ENCODE measurements at places on chromosomes 2 and 18. TPM values are rescaled to one million over a fixed set of nuclear protein-coding genes. Genes with fewer than 3 reads are reported as not detected.

The DSG1 gene
- total RNA-seq: not detected

The MEMO1 gene
- total RNA-seq: 66.3 TPM

DNA sequence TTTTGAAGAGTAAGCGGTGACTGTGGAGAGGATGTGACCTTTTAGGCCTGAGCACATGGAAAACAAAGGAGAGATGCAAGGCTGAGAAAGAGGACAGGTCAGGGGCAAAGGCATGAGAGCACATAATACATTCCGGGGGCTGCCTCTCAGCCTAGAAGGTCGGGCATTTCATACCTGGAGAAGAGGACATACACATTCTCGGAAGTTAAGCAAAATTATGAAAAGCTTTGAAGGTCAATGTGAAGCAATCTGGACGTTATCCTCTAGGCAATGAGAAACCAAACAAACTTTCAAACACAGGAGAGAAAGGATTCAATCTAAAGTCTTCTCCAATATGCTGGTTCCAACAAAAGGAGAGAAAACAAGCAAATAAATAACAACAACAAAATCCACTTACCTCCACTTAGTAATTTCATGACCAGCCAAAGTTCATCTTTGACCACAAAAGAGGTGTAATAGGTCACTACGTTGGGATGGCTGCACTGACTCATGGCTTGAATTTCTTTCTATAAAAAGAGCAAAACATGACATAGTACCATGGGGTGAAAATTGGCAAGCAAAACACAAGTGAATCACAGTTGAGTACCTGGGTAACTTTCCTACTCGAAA, 80.4 kb downstream of the STK39 start:
- peak; percentile 76 for DNase-seq

GRCh38 chr2:88307817-88308216, 137.7 kb downstream of the THNSL2 start:
- no peak for DNase-seq

DNA sequence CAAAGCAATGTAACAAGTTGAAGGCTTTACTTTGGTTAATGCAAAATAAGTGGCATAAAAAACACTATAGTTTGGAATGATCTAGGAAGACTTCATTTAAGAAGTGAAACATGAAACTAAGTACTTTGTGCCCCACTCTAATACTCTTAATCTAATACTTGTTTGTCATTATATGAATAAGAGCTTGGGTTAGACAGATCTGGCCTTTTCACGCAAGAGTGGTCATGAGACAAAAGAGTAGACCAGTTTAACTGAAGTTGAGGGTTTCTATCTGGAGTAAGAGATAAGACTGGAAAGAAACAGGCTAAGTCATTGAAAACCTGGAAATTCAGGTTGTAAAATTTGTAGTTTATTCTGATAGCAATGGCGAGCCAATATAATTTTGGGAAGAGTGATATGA, 2.8 kb downstream of the SLC30A6 start:
- DNase-seq: peak; percentile 15

DNA sequence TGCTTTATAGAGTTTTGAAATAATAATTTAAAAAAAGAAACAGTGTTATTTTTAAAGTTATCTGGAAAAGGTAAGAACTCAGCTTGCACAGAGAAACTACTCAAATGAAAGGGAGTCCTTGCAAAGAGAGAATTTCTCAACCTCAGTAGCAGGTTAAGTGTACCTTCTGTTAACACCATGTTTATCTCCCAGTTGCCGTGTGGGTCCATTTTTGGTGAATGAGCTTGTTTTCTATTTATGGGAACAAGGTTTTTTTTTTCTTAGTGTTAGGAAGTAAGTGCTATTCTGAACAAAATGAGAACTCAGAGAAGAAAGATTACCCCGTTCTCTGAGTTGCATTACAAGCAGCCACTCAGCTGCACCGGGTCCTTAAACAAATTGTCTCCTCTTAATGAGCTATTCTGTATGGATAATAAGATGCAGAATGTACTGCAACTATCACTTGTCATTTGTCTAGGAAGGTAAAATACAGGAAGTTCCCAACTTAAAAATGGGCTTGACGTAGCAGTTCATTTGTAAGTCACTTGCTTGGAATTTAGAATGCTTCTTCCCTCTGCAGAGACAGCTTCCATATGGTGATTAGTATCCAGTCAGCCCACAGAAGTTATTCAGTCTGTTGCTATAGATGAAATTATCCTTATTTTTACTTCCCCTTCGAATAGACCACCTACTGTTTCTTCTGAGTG, 74.9 kb downstream of the LTBP1 start:
- DNase-seq: no peak
